Activated CD4-positive, alpha-beta T cell treated with anti-CD3 and anti-CD28 coated beads, Interleukin-2, amount 10 ng/mL, durations not matched to agents 24 days and 14 days (primary cell): ENCODE measurements at places on chromosomes 3 and 15.

DNA sequence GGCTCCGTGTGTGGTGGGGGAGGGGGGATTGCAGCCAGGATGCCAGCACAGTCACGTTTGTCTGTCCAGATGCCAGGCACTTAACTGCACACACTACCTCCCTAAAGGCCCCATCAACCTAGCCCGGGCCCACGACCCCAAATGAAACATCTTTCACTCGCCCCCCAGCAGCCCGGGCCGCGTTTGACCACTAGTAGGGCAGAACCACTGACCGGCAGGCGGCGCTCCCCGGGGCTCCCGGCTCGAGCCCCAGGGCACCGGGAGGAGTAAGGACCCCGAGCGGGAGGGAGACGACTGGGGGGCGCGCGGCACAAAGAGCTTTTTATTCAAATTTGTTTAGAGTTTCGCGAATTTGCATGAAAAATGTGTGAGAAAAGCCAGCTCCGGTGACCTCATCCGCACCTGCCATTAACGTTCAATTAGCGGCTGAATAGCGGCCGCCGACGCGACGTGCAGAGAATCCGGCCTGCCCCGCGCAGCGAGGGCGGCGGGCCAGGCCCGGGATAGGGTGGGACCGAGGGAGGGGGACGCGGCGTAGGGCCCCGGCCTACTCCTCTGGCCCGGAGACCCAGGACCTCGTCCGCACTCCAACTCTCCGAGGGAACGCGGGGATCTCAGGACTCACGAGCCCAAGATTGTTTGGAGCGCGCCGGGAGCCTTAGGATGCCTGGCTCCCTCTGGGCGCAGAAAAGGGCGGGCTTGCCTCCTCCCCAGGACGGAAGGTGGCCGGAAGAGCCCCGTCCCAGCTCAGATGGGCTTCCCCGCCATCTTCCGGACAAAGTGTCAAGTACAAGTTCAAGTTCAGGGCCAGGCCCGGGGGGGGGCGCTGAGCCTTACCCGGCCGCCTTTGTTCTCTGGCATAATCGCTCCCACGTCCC, 64.9 kb upstream of the POLG start:
- peak; percentile 79 for DNase-seq

DNA sequence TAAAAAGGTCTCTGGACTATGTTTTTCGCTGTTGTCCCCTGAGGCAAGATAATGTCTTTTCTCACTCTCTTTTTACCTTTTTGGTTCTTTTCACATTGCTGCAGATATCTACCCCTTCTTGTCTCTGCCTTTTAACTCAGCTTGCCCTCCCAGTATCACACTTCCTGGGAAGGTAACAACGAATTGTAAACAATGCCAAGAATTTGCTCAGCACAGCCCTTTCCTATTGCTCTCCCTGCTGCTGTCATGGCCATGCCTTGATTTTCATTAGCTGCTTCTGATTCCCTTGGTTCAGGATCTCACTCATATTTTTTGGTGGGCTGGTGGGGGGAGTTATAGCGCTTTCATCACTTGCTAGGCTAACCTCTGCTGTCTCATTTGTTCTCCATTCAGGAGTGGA, 123.1 kb upstream of the DPH6 start:
- DNase-seq, result no peak

DNA sequence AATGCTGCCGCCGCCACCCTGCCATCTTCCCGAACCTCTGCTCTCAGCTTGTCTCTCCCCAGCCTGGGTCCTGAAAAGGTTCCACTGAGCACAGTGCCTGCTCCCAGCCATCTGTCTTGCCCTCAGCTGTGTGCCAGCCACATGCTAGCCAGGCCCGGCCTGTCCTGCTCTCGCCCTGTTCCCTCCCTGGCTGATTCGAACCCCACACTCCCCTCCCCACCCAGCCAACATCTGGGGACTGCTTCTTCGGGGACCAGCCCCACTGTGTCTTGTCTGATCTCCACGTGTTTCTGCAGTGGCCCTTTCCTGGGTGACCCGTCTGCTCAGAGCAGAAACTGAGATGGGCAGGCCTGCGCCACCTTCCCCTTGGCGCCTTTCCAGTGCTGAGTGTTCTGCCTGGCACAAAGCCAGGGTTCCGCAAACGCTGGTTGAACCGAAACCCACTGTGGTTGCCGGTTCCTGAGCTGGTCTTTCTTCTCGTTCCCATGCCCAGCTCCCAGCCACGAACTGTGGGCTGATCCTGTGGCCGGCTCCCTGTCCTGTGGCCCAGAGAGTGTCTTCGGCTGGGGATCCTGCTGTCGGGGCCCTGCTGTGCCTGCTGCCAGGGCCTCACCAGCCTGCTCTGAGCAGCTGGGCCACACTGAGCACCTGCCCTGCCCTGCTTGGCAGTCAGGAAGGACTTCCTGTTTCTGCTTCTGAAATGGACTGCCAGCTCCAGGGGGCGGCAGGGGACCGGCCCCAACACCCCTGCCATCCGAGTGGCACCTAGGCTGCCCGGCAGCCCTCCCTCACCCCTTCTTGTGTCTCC, 62.7 kb upstream of the KLF13 start:
- peak; percentile 91 for DNase-seq

DNA sequence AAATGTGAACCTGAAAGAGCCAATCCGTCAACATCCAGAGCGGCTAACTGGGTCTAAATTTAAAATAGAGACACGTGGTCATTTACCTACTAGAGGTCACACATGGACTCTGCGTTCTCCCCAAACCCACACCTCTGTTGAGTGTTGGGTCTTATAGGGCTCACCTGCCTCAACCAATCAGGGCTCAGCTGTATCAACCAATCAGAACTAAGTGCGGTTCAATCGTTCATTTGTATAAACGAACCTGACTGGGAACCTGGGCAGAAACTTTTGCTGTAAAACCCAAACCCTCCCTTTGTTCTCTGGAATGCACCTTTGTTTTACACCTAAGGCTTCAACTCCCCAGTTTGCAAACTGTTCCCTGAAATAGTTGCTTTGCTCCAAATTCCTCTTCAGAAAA, 8.9 kb downstream of the DNAAF4 start:
- DNase-seq, result no peak

GRCh38 chr15:67825881-67826716, 790 bp downstream of the SKOR1 start:
- DNase-seq, result peak; percentile 70

DNA sequence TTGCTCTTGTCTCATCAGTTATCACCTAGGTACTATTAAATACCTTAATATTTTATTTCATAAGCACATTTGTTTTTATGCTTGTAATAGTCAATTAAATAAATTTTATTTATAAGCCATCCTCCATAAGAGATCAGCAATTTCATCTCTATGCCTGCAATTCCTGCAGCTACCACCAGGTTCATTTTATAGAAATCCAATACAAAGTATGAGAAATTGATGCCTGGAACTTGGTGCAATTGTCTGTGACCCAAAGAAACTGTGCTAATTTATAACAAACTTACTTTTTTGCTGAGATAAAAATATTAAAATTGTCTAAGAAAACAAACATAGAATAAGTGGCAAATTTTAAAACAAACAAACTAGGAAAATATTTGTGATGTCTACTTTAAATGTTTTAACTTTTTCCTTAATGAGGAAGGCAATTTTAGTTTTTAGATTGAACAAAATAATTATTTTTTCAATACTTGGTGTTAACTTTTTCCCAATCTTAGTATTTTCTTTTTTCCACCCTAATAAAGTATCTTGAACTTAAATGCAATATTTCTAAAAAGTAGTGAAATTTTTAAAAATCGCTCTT, 1026.6 kb downstream of the ROBO1 start:
- no peak for DNase-seq

- no peak for DNase-seq
Observed at GRCh38 chr3:46143951-46144473, 64.1 kb downstream of the CCR1 start.

DNA sequence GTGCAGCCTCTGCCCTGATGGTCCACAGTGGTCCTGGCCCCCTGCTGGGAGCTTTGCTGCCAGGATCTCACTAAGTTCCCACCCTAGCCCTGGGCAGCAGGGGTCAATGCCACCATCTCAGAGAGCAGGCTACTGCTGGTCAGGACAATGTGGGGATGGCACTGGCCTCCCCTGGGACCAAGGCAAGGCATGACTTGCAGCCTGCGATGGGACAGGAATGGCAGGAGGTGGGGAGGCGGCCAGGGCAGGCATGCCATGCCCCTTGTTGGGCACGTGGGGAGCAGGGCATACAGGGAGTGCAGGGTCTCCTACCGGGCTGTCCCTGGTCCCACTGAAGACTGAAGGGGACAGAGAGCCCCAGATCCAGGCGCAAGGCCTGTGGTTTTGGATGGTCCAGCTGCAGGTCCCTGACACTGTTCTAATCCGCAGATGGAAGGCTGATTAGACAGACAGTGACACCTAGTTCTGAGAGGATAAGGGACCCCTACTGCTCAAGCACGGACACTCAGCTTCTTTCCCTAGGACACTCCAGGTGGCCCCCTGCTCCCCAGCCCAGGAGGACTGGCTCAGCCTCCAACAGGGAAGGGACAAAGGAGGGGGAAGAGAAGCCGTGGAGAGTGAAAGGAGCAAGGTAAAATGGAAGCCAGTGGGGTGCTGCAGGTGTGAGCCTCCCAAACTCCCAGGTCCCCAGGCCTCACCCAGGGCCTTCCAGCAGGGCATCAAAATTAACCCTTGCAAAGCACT, 69.2 kb upstream of the RPL32 start:
- DNase-seq, result no peak

GRCh38 chr3:184540777-184541681, 20.6 kb upstream of the EPHB3 start:
- DNase-seq, result peak; percentile 92

- DNase-seq, result no peak
Observed at GRCh38 chr3:194386648-194387047, 12.4 kb downstream of the GP5 start.
